ENCODE measurements at places on chromosomes 1 and 21. TPM values are rescaled to one million over a fixed set of nuclear protein-coding genes. Genes with fewer than 3 reads are reported as not detected.

DNA sequence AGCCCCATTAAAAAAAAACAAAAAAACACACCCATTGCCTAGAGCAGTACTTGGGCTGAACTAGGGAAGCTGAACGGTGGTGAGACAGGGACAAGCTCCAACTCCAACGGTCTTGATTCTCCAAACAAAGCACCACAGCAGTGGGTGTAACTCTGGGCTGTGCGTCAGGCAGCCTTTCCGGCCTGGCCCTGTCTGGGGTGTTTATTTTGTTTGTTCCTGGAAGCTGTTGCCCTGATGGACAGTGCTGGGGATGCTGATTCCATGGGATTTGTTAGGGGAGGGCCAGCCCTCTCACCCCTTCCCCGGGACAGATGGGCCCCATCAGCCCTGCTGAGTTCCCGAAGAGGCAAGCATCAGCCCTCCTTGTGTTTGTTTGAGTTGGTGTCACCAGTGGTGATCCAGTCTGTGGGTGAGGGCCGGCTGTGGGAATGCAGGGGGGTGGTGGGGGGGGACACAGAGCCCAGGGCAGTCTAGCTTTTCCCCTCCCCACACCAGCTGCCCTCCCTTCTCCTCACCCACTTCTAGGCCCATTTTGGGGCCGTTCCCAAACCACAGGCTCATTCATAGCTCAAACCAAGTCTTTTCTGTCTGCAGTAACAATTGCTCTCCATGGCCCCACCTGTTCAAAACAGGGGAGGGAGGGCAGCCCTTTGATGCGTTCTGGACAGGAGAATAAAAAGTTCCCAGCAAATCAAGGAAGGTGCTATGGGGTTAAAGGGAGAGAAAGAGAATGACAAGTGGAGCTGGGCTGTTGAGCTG, 4.5 kb downstream of the WNT2B start:
- H3K27me3 ChIP-seq, result no peaks in the 10 kb centered on the region
- H3K36me3 ChIP-seq, result peaks cover 7% of the 10 kb centered on the region
- H3K27ac ChIP-seq, result peak overlapping the region; percentile 76
- no peak overlapping the region for H3K4me3 ChIP-seq
- peaks cover 33% of the 10 kb centered on the region for H3K4me1 ChIP-seq
- no peak for DNase-seq

DNA sequence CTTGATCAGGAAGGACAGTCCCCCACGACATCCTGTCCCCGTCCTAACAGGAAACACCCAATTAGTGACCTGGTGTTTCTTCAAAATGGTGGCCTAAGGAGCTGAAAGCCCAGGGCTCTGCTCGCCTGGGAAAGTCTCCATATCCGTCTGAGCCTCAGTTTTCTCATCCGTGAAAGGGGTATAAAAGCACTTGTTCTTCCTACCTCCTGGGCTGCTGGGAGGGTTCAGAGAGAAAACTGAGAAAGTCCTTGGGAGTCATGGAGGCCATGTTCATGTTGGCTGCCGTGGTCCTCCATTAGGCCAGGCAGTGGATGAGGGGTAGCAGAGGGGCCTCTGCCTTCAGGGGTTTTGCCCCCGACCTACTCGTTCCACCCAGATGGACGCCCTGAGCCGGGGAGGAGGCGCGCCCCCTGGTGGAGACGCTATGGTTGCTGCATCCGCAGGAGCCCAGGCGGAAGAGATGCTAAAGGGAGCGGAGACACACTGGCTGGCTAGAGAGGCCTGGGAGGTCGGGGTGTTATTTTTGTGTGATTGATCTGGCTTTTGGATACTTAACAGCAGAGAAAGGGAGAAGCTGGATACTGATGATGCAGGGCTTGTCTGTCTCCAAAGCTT, 113.5 kb downstream of the PRDM2 start:
- H3K4me3 ChIP-seq, result no peak overlapping the region
- peaks cover 35% of the 10 kb centered on the region for H3K4me1 ChIP-seq
- H3K27ac ChIP-seq, result no peak overlapping the region
- H3K27me3 ChIP-seq, result no peaks in the 10 kb centered on the region

DNA sequence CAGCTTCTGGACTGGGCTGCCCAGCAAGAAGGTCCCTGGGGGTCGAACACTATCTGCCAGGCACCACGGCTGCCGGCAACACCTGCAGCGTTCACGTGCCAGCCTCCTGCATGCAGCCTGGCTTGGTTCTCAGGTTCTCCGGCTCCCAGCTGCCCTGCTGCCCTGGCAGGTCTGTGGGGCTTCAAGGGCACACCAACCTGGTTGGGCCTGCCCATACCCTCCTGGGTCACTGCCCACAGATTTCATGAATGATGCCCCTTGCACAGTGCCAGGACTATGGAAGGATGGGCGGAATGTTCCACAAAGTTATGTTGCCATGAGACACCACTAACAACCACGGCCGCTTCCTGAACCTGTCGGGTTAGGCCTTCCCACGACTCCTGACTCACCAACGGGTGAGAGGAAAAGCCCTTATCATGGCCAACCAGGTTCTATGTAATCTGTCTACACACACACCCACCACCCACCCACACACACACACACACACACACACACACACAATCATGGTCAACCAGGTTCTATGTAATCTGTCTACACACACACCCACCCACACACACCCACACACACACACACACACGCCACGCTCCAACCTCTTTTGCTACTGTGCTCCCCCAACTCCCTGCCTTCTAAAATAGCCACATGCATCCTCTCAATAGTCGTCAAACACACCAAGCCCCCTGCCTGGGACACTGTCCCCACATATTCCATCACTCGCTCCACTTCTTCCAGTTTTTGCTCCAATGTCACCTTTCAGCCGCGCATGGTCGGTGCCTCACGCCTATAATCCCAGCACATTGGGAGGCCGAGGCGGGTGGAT, 32.2 kb downstream of the HSPG2 start:
- H3K27me3 ChIP-seq, result no peaks in the 10 kb centered on the region
- no peak for DNase-seq
- no peak overlapping the region for H3K4me3 ChIP-seq
- peaks cover 100% of the 10 kb centered on the region for H3K4me1 ChIP-seq
- H3K36me3 ChIP-seq, result no peaks in the 10 kb centered on the region

DNA sequence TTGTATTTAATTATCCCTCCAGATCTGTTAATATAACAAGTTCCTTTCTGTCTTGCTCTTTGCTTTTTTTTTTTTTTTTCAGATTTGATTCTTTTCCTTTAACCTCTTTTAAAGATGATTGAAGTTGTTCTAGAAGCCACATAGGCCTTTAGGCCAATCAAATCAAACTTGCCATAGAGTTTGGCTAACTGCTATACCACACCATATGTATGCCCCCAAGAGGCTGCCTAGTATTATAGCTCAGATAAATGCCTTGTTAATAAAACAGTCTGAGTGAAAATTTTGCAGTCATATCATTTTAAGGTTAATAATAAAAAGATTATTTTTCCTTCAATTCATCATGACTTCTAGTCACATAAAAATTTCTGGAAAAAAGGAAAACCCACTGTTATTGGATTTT, 696.0 kb upstream of the CHRM3 start:
- H3K27me3 ChIP-seq, result no peaks in the 10 kb centered on the region
- DNase-seq, result no peak
- no peaks in the 10 kb centered on the region for H3K4me1 ChIP-seq
- no peak overlapping the region for H3K4me3 ChIP-seq

DNA sequence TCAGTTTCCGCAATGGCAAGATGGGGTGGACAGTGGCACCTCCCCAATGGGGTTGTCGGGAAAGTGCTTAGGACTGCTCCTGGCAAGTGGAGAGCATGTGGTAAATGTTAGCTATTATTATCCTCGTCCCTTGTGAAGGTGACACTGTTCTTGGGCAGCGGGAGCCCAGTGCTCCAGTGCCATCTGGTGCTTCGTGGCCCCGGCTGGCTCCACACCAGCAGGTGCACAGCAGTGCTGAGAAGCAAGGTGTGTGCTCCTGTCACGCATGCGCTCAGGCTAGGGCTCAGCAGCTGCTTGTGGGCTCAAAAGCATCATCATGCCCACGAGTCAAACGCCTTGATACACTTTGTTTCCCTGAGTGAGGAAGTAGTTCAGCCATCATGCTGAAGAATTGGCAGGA, 24.9 kb upstream of the KCNC4 start:
- no peak overlapping the region for H3K27ac ChIP-seq
- H3K27me3 ChIP-seq, result no peaks in the 10 kb centered on the region
- DNase-seq, result no peak
- H3K4me1 ChIP-seq, result peaks cover 19% of the 10 kb centered on the region

DNA sequence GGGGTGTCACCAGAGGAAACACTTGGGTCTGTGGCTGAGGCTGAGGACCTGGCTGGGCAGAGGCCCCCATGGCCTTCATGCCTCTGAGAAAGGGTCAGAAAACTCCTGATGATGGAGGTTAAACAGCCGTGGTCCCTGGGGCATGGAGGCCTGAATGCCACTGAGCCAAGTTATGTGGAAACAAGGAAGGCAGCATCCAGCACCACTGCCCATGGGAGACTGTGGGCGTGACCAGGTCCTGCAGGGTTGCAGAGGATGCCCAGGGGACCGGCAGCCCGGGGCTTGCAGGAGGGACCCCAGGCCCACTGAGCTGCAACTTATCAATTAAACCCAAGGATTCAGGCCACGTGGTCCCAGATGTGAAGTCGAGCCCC, 18.9 kb upstream of the COL6A2 start:
- H3K4me3 ChIP-seq, result no peak overlapping the region
- H3K27ac ChIP-seq, result peak overlapping the region; percentile 91
- H3K36me3 ChIP-seq, result no peaks in the 10 kb centered on the region
- H3K27me3 ChIP-seq, result no peaks in the 10 kb centered on the region
- DNase-seq, result peak; percentile 61
- peaks cover 50% of the 10 kb centered on the region for H3K4me1 ChIP-seq

- no peaks in the 10 kb centered on the region for H3K36me3 ChIP-seq
- peaks cover 11% of the 10 kb centered on the region for H3K4me1 ChIP-seq
- H3K27ac ChIP-seq, result no peak overlapping the region
- DNase-seq, result no peak
These were observed 66.8 kb upstream of the RGS7 start for GRCh38 chr1:241423541-241424479.

DNA sequence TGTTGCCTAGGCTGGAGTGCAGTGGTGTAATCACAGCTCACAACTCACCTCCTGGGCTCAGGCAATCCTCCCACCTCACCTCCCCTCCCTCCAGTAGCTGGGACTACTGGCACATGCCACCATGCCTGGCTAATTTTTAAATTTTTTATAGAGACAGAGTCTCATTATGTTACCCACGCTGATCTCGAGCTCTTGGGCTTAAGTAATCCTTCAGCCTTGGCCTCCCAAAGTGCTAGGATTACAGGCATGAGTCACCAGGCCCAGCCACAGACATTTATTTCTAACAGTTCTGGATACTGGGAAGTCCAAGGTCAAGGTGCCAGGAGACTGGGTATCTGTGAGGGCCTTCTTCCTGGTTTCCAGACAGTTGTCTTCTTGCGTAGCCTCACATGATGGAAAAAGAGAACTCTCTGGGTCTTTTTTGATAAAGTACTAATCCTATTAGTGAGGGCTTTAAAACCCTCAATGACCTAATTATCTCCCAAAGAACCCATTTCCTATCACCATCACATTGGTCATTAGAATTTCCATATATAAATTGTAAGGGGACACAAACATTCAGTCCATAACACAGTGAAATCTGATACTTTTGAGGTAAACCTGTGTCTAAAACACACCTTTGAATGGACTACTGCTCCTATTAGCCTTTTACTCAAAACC, 67.9 kb downstream of the PHACTR4 start:
- no peaks in the 10 kb centered on the region for H3K27me3 ChIP-seq
- H3K36me3 ChIP-seq, result no peaks in the 10 kb centered on the region

DNA sequence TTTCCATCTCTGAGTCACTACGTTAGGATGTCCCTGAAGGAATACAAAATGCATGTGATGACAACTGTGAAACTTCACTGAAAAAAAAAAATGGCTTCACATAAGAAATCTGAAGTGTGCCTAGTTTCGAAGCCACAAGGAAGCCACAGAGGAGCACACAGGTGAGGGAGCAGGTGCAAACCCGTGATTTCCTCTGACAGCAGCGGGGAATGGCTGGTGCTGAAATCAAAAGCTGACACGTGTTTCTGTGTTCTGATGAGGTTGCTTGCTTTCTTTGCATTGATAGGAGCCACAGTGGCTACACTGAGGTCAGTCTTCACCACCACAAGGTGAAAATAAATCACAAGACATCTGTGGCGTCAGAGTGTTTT, 105.7 kb upstream of the TLR5 start:
- no peaks in the 10 kb centered on the region for H3K36me3 ChIP-seq
- no peak overlapping the region for H3K27ac ChIP-seq
- H3K4me1 ChIP-seq, result no peaks in the 10 kb centered on the region
- H3K27me3 ChIP-seq, result no peaks in the 10 kb centered on the region
- H3K4me3 ChIP-seq, result no peak overlapping the region

- H3K36me3 ChIP-seq, result no peaks in the 10 kb centered on the region
- no peaks in the 10 kb centered on the region for H3K4me1 ChIP-seq
- H3K27me3 ChIP-seq, result no peaks in the 10 kb centered on the region
- H3K27ac ChIP-seq, result no peak overlapping the region
These were observed 61.1 kb upstream of the DMRTB1 start for GRCh38 chr1:53398091-53398490.

- no peaks in the 10 kb centered on the region for H3K27me3 ChIP-seq
- H3K36me3 ChIP-seq, result no peaks in the 10 kb centered on the region
- no peak overlapping the region for H3K27ac ChIP-seq
- H3K4me1 ChIP-seq, result peaks cover 49% of the 10 kb centered on the region
- no peak for DNase-seq
These were observed 52.9 kb downstream of the GADD45A start for GRCh38 chr1:67737875-67738274.

Gene BACE2
- 43.7 TPM for total RNA-seq

Gene KAZN
- 29.5 TPM for total RNA-seq

Gene S100A9
- total RNA-seq, result 4,658 TPM

Gene SPRR2G
- not detected for total RNA-seq

Gene NKAIN1
- not detected for total RNA-seq
